ENCODE measurements at places on chromosomes 4 and X.

- DNase-seq, result no peak
These were observed 6.3 kb upstream of the SORCS2 start for GRCh38 chr4:7186031-7186430.

DNA sequence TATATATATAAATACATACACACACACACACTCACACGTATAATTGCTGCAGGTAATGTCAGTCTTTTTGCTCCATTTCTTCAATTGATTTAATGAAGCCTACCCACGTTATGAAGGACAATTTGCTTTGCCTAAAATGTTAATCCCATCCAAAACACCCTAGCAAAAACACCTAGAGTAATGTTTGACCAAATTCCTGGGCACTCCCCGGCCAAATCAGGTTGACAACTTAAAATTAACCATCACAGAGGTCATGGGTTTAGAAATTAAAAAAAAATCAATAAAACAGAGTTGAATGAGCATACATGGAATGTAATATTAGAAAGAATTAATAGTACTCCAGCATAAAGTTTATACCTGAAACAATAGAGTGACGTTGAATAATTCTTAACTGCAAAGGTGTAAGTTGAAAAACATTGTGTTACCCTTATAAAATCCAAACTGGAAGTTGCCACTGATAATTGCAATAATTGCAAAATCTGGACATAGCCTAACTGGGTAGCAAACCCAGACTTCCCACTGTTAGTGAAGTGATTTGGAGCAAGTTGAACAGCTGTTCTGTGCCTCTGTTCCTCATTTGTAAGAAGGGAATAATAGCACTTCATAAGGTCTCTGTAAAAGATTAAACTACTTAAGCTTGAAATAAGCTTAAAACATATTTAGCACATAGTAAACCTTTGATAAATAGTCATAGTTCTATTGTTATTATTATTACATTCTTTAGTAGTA, 2120.5 kb downstream of the PCDH7 start:
- no peak for DNase-seq

- no peak for DNase-seq
These were observed 7.0 kb downstream of the CYBB start for GRCh38 chrX:37786624-37787422.

DNA sequence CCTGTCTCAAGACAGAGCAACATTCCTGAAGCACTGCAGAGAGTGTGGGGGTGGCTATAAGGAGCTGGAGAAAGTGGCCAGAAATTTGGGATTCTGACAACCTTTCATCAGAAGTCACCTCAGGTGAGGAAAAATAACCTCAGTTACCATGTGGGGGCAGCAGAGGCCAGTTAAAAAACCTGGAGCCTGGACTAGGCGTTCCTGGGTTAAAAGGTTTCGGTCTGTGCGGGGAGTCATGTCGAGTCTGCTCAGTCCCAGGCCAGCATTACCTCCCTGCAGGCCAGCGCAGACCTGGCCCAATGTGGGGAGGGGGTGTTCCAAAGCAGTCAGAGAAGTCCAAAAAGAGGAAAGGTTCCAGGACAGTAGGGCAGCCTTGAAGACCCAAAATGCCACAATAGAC, 10.9 kb upstream of the NALF2 start:
- DNase-seq, result no peak

DNA sequence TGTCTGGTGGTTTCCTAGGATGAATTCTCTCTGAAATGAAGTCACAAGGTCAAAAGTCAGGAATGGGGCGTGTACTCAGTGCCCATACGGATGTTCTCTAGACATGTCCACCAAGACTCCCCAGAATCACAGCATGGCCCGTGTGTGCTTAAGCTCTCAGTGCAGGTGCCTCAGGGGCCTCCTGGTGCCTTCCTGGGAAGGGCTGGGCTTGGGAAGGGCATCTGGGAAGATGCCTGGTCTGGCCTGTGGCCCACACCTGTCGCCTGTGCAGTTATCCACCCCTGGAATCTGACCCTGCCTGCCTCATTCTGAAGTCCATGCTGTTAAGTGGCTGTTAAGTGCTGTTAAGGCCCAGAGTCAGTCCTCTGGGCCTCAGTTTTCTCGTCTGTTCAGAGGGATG, 31.2 kb downstream of the SORCS2 start:
- DNase-seq, result no peak

GRCh38 chr4:15784959-15785634, 7.0 kb downstream of the CD38 start:
- DNase-seq, result no peak
